ENCODE measurements at places on chromosomes 6 and 20.

DNA sequence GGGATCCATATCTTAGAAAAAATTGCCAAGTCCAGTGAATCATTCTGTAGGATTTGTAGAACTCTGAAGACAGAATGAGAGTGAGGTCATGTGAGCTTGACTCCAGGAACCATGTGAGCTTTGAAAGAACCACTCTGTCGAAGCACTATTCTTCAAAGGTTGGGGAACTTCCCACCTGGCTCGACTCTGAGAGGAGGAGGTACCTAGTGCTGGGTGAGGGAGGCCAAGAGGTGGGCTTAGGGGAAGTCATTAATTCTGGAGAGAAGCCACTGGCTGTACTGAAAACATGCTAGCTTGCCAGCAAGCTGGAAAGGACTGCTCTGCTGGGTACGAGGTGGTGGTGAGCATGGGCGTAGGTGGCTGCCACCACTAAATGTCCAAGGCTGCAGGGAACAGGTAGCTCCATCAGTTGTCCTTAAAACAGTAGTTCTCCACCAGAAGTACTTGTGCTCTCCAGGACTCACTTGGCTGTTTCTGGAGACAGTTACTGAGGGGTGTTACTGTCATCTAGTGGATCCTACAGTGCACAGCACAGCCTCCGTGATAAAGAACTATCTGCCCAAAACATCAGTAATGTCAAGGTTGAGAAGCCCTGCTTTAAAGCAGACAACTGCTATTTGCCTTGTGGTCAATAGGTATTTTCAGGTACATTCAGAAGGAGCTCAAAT is 34.7 kb upstream of the SYNJ2 start:
- peak; percentile 15 for DNase-seq

- DNase-seq = peak; percentile 72
Observed at GRCh38 chr6:125974214-125974866, 12.0 kb upstream of the TRMT11 start.

GRCh38 chr6:36128793-36129192 is 1.5 kb upstream of the MAPK13 start:
- DNase-seq = no peak

DNA sequence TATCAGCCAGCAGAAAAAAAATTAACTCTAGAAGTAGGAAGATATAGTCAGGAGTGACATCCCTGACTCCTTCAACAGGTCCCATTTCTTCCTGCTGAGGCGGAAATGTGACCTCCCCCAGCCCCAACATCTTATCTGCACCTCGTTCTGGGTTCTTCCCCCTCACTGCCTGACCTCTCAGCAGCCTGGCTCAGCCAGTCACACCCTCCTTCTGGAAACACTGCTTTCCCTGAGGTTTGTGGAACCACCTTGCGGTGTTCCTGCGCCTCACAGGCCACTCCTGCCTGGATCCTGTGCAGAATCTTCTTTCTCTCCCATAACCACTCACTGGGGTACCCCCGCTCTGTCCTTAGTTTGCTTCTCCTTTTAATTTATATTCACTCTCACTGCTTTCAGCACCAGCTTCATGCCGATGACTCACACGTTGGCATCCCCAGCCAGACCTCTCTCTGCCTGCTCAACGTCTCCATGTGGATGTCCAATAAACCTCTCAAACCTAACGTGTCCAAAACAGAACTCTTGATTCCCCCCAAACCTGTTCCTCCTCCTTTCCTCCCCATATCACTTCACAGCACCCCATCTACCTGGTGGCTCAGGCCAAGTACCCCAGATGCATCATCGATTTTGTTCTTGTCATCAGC is 222.8 kb upstream of the PLN start:
- no peak for DNase-seq

DNA sequence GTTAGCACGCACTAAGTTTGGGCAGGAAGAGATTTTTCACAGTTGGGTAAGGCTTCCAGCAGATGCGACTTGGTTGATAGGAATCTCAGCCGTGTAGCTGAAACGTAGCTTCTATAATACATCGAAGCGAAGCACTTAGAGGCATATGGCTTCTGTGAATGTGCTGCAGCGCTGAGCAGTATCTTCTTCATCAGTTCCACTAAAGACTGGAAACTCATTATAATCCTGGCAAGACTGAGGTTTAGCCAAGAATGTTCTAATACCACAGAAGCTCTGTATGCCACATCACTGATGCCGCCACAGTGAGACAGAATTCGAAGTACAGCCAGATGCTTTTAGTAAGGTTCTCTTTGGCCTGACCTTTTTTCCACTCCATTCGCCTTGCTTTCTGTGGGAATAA is 680.2 kb upstream of the AGPAT4 start:
- no peak for DNase-seq

GRCh38 chr6:134967711-134968110 is 17.8 kb upstream of the ALDH8A1 start:
- DNase-seq = no peak

DNA sequence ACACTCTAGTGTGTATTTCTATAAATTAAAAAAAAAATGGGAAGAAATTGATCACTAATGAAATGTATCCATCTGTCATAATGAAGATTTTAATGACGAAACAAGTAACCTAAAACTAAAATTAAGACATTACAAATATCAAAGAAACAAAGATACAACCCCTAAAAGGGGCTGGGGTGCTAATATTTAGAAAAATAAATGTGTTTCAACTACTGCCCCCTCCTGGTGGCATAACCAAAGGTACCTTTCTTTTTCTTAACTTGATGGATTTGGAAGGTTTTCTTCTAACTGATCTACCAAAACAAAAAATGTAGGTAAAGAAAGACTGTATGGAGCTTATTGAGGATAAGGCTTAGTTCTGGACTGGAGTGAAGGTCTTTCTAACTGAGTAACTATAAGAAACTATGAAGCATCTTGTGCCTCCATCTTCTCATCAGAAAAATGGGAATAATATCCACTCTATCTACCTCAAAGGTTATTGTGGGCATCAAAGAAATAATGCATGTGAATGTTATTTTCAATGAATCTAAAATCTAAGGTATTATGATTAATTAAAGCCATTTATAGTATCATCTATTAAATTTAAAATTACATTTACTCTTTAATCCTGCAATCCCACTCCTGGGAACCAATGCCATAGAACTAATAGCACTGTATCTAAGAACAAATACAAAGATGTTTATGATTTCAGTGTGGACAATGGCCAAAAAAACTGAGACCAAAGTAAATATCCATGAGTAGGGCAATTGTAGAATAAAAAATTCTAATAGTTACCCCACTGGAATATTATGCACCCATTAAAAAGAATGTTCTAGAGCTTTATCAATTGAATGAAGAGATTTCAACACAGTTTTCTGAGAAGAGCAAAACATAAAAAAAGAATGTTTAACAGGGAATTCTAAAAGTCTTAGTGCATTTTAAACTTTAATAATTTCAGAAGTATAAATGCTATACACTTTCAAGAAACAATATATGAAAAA is 117.2 kb downstream of the BACH2 start:
- no peak for DNase-seq

DNA sequence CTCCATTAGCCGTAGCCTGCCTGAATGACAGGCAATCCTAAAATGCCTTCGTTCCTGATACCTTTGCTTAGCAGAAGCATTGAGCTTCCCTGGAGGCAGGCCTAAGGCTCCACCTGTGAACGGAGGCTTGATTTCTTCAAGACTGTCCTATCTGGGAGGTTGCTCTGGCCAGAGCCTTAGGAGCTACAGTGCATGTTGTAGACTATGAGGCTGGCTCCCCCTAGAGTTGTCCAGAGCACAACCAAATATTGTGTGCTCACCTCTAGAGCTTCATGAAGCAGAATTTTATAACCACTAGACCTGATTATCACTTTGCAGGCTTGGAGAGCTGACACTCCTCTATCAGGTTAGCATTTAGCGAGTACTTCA is 217.8 kb downstream of the MAFB start:
- DNase-seq = no peak

GRCh38 chr20:3350422-3350821 is 57.0 kb downstream of the DNAAF9 start:
- DNase-seq = no peak

DNA sequence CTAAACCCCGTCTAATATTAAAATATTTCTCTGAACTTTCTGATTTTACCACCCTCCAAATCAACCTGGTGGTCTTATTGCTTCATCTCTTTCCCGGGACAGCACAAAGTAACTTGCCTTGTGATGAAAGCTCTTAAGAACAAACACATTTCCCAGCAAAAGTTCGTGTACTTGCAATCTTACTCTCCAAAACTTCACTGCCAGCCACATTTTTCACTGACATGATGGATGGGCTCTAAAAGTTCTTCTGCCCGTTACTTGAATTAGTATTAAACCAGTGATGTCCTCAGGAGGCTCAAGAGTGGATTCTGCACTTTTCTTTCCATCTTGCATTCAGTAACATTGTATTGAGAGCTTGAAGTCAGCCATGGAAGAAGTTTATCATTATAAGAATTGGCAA is 731.6 kb upstream of the GJE1 start:
- DNase-seq = no peak

- DNase-seq = no peak
Observed at GRCh38 chr6:19549109-19549508, 288.1 kb upstream of the ID4 start.

GRCh38 chr6:169244684-169245383 is 8.8 kb downstream of the THBS2 start:
- DNase-seq = no peak

GRCh38 chr6:132314432-132314831 is 86.8 kb downstream of the MOXD1 start:
- DNase-seq = no peak

GRCh38 chr6:152651986-152652385 is 14.8 kb upstream of the SYNE1 start:
- DNase-seq = no peak

DNA sequence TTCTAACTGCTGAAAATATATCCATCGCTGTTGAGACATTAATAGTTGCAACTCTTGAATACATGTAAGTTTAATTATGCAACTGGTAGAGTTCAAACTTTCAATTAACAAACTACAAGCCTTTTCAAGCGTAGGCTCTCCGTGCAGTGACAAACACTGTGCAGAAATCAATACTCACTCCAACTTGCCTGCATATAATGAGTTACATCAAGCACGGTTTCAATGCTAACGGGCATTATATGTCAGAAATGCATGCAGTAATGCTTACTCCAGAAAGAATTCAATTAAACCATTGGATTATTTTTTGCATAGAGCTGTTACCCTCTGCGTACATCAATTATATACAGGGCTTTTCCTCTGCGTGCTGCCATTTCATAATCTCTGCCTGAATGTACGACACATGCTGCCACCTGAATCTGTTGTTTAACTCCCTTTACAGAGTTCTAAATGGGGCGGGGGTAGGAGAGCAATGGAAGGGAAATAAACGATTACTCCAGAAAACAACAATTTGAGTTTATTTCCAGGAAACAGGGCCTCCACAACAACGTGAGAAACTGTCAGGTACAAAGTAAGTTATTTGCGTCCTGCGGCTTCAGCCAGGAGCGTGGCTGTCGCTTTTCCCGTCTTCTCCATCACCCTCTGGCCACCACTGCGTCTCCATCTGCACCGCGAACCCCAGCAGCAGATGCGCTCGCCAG is 1.8 kb downstream of the PTPRK start:
- DNase-seq = peak; percentile 72

DNA sequence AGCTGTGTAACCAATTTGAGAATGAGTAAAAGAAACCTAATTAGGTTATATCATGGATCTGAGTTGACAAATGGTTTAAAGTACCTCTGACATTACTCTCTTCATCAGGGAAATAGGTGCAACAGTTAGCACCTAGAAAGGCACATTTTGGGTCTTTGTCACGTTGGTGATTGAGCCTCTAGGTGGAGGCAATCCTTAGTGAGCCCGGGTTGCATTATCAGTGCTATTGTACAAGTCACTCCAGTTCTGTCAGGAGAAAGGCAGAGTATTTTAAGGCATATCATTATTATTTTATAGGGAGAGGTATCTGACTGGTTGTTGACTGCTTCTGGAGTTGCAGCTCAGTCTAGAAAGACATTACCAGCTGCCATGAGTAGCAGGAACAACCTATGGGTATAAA is 54.9 kb downstream of the TRIM27 start:
- DNase-seq = no peak

Measured in NCI-H1105 treated with DMSO at 0.1 percent for 48 hours (cell line).